HCT116 (cell line): ENCODE measurements at places on chromosomes 3 and 15. TPM values are rescaled to one million over a fixed set of nuclear protein-coding genes. Genes with fewer than 3 reads are reported as not detected.

GRCh38 chr3:115161168-115161834, 14.2 kb upstream of the ZBTB20 start:
- DNase-seq, result no peak

DNA sequence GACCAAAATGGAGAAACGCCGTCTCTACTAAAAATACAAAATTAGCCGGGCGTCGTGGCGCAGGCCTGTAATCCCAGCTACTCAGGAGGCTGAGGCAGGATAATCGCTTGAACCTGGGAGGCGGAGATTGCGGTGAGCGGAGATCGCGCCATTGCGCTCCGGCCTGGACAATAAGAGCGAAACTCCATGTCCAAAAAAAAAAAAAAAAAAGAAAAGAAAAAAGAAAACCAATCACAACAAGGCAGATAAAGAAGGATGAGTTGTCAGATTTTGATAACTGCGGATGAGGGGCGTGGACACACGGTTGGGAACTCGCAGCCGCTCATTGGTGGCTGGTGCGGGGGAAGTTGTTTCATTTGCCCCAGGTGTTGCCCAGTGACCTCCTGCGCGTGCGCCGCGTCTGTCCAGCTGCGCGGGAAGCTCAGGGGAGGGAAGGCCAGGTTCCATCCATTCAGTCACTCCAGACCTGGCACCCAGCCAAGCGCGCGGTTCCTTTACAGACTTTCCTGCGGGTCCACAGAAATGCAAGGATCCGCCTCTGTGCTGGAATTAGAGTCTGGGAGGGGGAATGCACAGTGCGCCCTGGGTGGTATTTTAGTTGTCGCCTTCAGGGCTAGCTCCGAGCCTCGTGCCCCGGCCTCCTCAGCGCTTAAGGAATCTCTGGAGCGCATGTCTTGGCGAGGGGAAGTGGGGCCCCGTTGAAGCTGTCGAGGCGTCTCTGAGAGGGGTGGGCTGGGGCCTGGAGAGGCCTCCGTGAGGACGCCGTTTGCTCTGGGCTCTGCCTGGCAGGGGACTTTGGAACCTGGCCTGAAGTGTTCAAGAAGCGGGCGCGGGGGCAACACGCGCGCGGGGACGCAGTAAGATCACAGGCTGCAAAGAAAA, 708 bp upstream of the GCHFR start:
- no peak for DNase-seq

The MED12L gene
- total RNA-seq, result 6.4 TPM

- DNase-seq, result no peak
These were observed 93.3 kb downstream of the CLASP2 start for GRCh38 chr3:33624756-33625155.

The POU1F1 gene
- total RNA-seq, result not detected
